DMS53 (cell line): ENCODE measurements at places on chromosomes 5 and 9.

- DNase-seq, result no peak
Observed at GRCh38 chr5:82046276-82046647, 74.4 kb downstream of the ATG10 start.

- peak; percentile 92 for DNase-seq
Observed at GRCh38 chr9:110714314-110714713, 45.7 kb downstream of the MUSK start.

DNA sequence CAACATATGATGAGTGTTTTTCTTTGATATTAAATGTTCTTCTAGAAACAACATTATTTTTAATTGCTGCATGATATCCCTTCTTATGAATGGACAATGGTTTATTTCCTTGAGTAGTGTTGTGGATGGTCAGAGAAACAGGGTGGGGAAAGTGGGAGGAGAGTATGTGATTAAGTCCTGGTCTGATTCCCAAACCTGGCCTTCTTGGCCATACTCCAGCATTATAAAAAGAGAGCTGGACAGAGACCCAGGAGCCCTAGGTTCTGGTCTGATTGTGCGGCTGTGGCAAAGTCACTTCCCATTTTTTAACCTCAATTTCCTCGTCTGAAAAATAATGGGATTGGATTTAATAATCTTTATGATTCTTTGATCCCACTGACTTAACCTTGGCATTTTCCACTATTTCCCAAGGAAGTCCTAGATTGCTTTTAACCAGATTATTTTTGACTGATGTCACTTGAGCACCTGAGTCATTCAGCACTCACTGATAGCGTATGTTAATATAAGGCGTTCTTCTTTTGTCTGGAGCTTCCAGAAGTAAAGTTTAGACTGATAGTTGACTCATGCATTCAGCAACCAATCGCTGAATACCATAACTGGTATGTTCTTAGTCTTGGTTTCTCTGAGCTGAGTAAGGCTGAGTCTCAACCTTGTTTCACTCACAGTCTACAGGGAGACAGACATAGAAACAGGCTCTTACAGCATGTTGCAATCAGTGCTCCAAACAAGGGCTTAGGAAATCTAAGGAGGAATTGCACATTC, 26.2 kb downstream of the OSMR start:
- peak; percentile 31 for DNase-seq

- no peak for DNase-seq
Observed at GRCh38 chr5:74549384-74549783, 91.1 kb downstream of the ENC1 start.

DNA sequence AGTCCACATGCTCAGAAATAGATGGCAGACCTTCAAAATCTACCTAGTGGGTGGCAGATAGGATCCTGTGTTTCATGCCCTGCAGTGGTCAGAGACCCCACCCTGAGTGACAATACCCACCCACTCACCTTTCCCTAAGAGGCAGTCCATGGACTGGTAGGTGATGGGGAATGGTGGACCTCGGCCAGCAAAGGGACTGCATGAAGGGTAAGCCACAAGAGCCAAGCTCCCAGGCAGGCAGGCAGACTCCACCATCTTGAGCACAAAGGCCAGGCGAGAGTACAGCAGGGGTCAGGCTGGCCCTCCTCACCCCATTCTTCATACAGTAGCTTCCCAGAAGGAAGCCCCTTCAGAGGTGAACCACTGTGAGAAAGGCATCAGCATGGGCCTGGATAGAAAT, 78.4 kb downstream of the SYK start:
- DNase-seq, result peak; percentile 36

- DNase-seq, result no peak
Observed at GRCh38 chr5:54556141-54556540, 38.6 kb downstream of the SNX18 start.

DNA sequence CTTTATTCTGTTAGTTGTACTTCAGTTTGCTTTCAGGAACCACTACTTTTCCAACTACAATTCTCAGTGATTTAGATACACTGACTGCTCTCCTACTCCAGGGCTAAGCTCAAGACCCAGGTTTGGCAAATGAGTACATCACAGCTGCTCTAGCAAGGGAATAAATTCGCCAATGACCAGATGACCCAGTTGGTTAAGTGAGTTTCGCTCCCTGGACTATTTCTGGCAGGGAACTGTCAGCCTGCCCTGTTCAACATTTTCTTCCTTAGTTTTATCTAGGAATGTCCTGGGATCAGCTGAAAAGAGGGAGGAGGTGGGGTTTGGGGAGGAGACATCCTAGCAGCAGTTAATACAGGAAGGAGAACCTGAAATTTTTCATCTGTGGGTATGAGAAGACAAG, 6.4 kb upstream of the STARD4 start:
- DNase-seq, result no peak

GRCh38 chr5:171893290-171893886, 107.8 kb downstream of the SMIM23 start:
- DNase-seq, result no peak

GRCh38 chr9:80664327-80665210, 1024.8 kb downstream of the TLE1 start:
- DNase-seq, result peak; percentile 51

DNA sequence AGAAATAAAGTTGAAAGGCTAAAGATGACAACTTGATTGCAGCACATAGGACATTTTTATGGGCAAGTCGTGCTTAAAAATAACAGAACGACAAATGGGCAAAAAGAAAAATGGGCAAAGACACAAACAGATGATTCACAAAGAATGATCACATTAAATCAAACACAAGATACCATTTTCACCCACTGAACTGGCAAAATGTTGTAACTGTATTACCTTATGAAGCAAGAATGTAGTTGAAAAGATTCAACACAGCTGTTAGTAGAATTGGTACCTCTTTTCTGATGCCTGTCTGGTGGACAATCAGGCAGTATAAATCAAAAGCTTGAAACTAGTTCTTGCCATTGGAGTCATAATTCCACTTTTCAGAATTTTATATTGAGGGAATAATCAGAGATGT, 81.0 kb upstream of the PALM2AKAP2 start:
- DNase-seq, result no peak

DNA sequence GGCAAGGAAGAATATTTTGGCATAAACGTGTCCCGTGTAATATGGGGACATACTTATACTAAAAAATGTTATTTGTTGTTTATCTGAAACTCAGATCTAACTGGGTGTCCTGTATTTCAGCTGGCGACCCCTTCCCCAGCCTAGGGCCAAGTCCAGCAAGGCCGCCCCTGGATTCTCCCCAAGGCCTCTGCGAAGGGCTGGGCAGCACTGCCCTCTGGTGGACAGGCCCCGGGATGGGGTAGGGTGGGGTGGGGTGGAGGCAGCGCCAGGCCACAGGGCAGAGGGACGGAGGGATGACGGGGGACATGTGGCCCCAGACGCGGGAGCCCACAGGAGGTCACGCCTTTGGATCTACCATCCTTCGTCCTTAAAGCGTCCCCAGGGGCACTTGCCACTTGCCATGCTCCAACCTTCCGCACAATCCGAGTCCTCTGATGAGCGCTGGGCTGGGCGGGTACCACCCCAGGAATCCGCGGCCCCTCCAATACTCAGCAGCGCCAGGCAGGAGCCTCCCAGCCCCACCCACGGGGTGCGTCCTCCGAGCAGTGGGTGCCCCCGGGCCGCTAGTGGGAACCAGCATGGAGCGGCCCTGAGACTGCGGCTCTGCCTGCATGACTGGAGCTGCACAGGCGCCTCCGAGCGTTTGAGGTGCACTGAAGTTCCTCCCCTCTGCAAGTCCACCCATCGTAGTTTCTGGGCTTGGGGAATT, 7.1 kb upstream of the AGPAT2 start:
- DNase-seq, result peak; percentile 90

DNA sequence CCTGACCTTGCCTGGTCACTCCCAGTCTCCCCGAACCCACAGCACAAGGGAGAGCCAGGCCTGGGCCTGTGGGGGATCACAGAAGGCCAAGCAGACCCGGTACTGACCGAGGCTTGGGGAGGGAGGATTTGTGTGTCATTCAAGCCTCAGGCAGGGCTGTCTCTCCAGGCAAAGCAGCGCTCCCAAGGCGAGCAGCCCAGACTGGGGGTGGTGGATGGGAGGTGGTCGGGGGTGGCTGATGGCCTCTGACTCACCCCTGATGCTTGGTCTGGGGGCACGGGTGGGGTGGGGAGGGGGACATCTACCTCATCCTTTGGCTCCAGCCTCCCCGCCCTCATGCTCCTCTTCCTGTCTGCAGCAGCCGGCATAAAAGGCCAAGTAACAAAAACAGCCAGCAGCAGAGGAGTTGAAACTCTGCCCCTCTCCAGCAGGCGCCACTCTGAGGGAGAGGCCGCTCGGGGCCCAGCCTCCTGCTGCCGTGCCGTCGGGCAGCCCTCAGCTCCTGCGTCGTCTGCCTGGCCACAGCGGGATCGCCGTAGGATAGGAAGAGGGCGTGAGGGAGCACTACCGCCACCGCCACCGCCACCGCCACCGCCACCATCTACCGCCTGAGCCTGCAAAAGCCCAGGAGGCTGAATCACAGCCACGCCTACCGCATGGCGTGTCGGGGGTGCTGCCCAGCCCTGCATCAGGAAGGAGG, 166.0 kb downstream of the OLFM1 start:
- no peak for DNase-seq

DNA sequence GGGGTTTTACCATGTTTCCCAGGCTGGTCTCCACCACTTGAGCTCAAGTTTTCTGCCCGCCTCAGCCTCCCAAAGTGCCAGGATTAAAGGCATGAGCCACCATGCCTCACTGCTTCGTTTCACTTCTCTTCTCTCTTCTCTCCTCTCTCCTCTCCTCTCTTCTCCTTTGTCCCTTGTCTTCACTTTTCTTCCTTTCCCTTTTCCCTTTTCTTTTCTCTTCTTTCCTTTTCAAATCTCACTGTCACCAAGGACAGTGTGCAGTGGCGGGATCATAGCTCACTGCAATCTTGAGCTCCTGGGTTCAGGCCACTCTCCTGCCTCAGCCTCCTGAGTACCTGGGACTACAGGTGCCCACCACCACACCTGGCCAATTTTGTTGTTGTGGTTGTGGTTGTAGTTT, 49.5 kb downstream of the SLF1 start:
- DNase-seq, result no peak

DNA sequence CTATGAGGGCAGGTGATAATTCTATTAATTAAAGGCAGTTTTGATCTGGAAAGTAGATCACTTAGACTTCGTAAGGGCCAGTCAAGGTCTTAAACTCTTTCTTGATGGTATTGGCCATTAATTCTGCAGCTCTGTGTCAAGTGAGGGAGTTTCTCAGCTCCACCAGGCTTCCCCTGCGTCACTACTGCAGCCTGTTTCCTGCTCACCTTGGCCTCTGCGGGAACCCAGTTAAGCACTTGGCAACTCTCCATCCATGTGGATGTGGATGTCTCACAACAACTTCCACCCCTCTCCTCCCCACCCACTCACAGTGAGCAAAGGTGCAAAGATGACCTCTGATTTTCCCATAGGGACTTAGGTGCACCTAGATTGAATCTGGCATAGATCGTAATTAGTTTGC, 191.6 kb downstream of the PLK2 start:
- no peak for DNase-seq

GRCh38 chr5:111572561-111572960, 60.2 kb upstream of the STARD4 start:
- DNase-seq, result no peak

GRCh38 chr9:8905731-8906130, 1106.2 kb upstream of the DMAC1 start:
- DNase-seq, result no peak

GRCh38 chr5:151772846-151773561, 1.2 kb downstream of the G3BP1 start:
- DNase-seq, result no peak

- DNase-seq, result peak; percentile 61
Observed at GRCh38 chr9:98726735-98727134, 18.0 kb upstream of the GABBR2 start.

DNA sequence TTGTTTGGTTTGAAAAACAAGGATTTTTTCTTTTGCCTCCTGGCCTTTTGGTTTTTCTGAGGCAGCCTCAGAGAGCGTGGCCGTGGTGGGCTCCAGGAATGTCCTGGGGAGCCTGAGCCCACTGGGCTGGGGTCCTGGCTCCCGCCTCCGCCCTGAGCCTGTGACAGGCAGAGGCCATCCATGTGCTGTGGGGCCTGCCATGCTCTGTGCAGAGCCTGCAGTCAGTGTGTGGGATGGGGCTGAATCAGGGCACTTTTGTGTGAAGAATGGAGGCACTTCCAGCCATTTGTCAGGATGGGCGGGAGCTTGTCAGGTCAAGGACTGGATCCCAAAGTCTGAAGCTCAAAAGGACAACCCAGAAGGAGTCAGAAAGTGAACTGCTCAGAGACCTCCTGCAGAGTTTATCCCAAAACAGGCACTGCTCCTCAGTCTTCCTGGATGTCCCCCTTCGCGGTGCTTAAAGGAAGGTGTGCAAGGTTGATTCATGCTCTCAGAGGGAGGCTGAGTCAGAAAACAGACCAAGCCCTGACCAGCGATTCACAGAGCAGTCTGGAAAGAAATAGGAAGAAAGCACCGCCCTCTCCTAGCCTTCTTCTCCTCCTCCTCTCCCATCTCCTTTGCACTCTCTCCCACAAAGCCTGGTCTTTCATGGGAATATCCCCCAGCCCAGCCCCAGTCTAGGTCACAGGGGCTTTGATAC, 53.2 kb downstream of the MVB12B start:
- no peak for DNase-seq

GRCh38 chr9:88310310-88310980, 77.8 kb upstream of the SPIN1 start:
- DNase-seq, result peak; percentile 9

GRCh38 chr5:2169430-2169808, 286.7 kb upstream of the IRX4 start:
- DNase-seq, result no peak

GRCh38 chr5:75049456-75050351, 2.7 kb downstream of the GCNT4 start:
- DNase-seq, result peak; percentile 82

DNA sequence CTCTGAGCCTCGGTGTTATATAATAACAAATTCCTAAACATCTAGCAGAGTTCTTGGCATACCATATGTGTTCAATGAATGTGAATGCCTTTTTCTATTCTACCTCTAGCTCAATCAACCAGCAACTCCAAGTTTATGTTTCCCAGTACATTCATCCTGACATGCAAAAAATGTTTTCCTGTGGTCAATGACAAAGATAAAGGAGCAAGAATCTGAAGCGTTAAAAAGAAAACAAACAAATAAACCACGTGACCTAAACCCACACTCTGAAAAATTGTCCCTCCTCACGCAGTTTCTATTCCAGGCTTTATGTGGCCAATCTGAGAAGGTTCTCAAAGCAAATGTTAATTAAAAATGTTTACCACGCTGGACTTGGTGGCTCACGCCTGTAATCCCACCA, 18.0 kb downstream of the KLF4 start:
- DNase-seq, result no peak

GRCh38 chr5:102902135-102902448, 147.0 kb downstream of the PAM start:
- peak; percentile 15 for DNase-seq
